ENCODE measurements at places on chromosomes 1 and 21.

DNA sequence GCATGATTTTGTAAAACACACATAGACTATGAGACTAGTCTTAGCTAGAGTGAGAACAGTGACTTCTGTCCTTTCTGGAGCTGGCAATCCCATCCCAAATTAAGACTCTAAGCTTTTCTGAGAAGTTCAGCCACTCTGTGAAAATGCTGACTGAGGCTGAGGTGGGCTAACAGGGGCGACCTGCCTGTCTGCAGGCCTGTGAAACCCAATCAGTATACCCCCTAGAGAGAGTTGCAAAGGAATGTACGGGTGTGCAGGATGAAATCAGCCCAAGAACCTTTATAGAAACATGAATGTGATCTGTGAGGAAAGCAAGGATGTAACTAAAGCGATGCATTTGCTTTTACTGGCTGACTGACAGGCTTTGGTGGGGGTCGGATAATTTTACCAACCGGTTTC, 16.0 kb upstream of the TBX15 start:
- no peak overlapping the region for H3K4me3 ChIP-seq
- H3K27me3 ChIP-seq = peaks cover 68% of the 10 kb centered on the region
- DNase-seq = no peak
- peaks cover 36% of the 10 kb centered on the region for H3K4me1 ChIP-seq

DNA sequence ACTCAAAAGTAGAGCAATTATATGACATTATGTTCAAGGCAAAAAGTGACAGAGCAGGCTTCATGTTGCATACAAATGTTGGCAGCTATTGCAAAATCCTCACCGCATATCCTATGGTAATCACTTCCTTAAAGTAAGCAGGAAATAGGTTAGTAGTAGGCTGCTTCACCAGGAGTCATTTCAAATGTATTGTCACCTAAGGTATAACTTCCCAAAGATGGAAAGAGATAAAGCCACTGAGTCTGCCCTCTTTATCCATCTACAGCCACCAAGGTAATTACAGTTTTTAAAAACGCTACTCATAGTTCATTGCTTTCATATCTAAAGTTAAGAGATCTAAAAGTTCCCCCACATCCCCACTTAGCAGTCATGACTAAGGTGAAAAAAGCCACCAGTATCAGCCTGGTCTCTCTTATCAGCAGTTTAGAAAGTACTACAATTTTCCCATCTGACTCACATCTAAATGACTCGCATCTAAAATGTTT, 31.6 kb upstream of the UBE2U start:
- no peak overlapping the region for H3K27ac ChIP-seq
- no peak overlapping the region for H3K4me3 ChIP-seq
- no peaks in the 10 kb centered on the region for H3K36me3 ChIP-seq

GRCh38 chr1:73736125-73736524, 461.9 kb downstream of the LRRIQ3 start:
- no peaks in the 10 kb centered on the region for H3K27me3 ChIP-seq
- H3K4me1 ChIP-seq = no peaks in the 10 kb centered on the region
- H3K4me3 ChIP-seq = no peak overlapping the region
- H3K27ac ChIP-seq = no peak overlapping the region
- DNase-seq = no peak
- H3K36me3 ChIP-seq = no peaks in the 10 kb centered on the region

DNA sequence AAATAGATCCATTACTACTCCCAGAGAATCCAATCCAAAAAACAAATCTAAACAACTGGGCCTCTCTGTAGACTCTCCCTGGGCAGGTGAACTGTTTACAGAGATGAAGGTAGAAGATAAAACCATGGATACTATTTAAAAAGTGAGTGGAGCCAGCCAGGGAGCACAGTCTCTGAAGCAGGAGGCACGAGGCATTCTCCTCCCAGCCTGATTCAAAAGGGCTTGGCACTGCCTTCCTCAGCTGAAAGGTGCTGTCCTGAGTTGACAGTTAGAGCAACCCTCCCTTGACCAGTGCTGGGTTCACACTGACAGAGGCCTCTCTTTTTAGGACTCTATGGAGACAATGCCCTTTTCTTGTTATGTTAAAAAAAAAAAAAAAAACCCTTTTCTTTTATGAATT, 36.8 kb downstream of the HENMT1 start:
- no peaks in the 10 kb centered on the region for H3K27me3 ChIP-seq
- no peak for DNase-seq
- no peaks in the 10 kb centered on the region for H3K36me3 ChIP-seq
- H3K4me3 ChIP-seq = no peak overlapping the region
- peaks cover 33% of the 10 kb centered on the region for H3K4me1 ChIP-seq

- no peak overlapping the region for H3K4me3 ChIP-seq
- H3K36me3 ChIP-seq = no peaks in the 10 kb centered on the region
- peaks cover 79% of the 10 kb centered on the region for H3K4me1 ChIP-seq
- no peak for DNase-seq
- H3K27ac ChIP-seq = peak overlapping the region; percentile 42
Measured at GRCh38 chr21:37452227-37452626, 85.7 kb downstream of the DYRK1A start.

GRCh38 chr1:24514946-24515345, 12.3 kb downstream of the RCAN3 start:
- no peaks in the 10 kb centered on the region for H3K27me3 ChIP-seq
- DNase-seq = no peak
- no peaks in the 10 kb centered on the region for H3K36me3 ChIP-seq
- no peak overlapping the region for H3K4me3 ChIP-seq
- no peak overlapping the region for H3K27ac ChIP-seq

DNA sequence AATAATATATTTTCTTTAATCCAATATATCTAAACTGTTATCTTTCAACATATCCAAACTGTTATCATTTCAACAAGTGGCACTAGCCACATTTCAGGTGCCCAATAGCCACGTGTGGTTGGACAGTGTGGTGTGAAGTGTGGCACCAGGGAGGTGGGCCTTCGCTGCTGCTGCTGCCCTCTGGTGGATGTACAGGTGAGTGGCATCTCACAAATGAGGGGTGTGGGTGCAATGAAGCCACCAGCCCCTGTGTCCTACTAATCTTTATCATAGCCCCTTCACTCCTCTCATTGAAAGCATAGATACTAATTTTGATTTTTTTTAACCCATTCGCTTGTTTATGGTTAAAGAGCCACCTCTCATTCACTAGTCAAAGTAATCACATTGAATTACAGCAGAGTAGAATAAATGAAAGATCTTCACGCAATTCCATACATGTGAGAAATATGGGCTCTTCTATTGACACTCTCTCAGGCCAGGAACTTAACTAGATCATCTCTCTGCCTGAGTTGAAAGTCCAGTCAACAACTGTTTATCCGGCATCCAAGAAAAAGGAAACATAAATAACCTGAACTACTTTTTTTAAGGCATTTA, 499.2 kb downstream of the OMA1 start:
- no peak for DNase-seq
- no peak overlapping the region for H3K4me3 ChIP-seq
- no peaks in the 10 kb centered on the region for H3K36me3 ChIP-seq
- H3K27ac ChIP-seq = no peak overlapping the region
- no peaks in the 10 kb centered on the region for H3K4me1 ChIP-seq

DNA sequence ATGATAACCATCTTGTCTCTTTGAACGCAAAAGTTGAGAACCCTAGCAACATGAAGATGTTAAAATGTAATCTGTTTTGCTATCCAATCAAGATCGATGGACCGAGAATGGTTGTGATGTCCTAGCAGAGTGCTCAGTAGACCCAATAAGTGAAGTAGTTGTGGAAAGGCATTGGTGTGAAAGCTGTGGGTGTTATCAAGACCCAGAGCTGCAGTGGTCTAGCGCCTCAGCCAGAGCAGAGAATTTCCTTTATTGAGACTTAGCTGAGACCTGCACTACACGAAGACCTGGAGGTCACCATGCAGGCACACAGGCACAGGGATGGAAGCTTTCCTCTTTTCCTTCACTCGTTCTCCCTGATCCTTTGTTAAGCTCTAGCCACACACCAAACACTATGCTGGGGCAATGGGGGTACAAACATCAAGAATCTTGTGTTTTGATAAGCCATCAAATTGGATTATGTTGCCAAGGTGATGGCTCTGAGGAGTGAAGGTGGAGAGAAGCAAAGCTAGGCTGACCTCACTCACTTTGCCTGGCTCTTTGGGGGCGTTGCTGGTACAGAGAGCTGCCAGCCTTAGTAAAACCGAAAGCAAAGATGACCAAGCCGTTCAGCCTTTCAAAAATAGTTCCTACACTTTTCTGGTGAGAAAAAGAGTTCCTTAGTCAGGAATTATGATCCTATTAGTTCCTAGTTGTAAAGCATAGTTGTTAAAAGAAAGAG, 24.1 kb downstream of the METTL13 start:
- H3K27me3 ChIP-seq = no peaks in the 10 kb centered on the region
- peaks cover 4% of the 10 kb centered on the region for H3K4me1 ChIP-seq
- H3K4me3 ChIP-seq = no peak overlapping the region
- H3K27ac ChIP-seq = no peak overlapping the region

- no peaks in the 10 kb centered on the region for H3K36me3 ChIP-seq
- H3K4me3 ChIP-seq = no peak overlapping the region
- no peak for DNase-seq
- no peaks in the 10 kb centered on the region for H3K4me1 ChIP-seq
Measured at GRCh38 chr1:55957276-55957675, 622.1 kb downstream of the PLPP3 start.

DNA sequence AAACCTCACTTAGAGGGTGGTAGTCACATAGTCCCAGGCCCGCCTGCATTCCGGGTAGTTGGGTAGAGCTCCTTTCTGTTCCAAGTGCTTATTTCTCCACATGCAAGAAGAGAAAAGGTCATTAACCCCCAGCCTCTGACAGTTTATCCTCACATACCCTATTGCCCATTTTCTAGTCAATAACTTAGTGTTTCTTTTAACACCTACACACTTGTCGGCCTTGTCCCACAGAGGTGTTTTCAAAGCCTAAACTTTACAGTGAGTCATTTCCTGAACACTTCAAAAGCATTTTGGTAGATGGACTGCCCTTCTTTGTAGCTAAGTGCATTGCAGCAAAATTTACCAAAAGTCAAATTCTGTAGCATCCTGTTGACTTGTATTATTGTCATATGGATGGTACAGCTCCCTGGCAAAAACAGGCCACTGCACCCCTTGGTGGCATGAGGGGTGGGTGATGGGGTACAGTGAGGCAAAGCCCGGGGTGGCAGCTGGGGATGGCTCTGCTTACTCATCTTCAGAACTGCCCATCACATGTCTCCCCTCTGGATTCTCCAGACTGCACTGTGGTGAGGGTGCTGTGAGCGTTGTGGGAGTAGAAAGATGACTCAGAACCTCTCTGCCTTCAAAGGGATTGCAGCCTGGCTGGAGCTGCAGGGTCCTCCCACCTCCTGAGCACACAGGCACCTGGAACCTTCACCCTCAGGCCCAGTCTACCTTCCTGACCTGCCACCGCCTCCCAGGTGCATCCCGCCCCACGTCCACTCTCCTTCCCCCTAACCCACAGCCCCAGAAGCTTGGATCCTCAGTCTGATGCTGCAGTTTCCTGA, 45.8 kb upstream of the DMRTB1 start:
- no peak for DNase-seq
- H3K27ac ChIP-seq = no peak overlapping the region
- no peaks in the 10 kb centered on the region for H3K36me3 ChIP-seq
- H3K27me3 ChIP-seq = peaks cover 15% of the 10 kb centered on the region

GRCh38 chr1:98299313-98299712, 362.2 kb upstream of the SNX7 start:
- H3K27me3 ChIP-seq = no peaks in the 10 kb centered on the region
- H3K4me3 ChIP-seq = no peak overlapping the region
- DNase-seq = no peak
- H3K36me3 ChIP-seq = no peaks in the 10 kb centered on the region

- H3K27me3 ChIP-seq = no peaks in the 10 kb centered on the region
- DNase-seq = no peak
- H3K27ac ChIP-seq = no peak overlapping the region
- no peaks in the 10 kb centered on the region for H3K4me1 ChIP-seq
Measured at GRCh38 chr1:84452436-84452835, 26.6 kb upstream of the RPF1 start.

DNA sequence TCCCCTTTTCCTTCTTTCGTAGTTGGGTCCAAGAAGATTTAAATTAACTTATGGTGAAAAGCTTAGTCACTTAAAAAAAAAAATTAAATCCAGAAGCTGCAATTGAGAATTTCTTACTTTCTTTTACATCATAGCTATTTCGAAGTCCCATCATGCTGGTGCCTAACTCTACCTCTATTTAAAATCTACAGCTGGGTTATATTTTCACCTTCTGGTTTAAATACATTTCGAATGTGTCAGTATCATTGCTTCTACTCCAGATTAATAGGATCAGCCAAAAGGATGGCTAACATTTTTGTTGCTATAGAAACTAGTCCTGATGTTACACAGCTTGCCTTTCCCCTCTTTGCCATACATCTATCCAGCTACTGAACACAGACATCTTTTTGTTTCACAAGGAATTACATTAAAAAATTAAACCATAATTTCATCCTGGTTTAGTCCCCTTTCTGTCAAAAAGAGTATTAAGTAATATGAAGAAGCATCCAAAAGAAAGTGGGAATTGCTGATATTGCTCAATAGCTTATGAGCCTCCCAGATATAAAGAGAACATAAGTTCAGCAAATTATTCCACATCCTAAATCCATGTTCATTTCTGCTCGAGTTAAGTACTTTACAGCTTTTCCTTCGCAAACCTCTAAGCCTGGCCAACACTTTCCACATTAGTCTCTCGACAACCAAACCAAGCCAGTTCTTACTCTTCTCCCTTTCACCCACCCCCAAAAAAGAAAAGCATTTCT, 396.7 kb upstream of the DAB1 start:
- H3K27ac ChIP-seq = no peak overlapping the region
- no peaks in the 10 kb centered on the region for H3K36me3 ChIP-seq
- no peaks in the 10 kb centered on the region for H3K4me1 ChIP-seq
- no peak overlapping the region for H3K4me3 ChIP-seq
- no peak for DNase-seq
- no peaks in the 10 kb centered on the region for H3K27me3 ChIP-seq

GRCh38 chr1:12453400-12454343, 164.3 kb downstream of the DHRS3 start:
- no peak overlapping the region for H3K4me3 ChIP-seq
- H3K27ac ChIP-seq = peak overlapping the region; percentile 87
- DNase-seq = no peak
- no peaks in the 10 kb centered on the region for H3K27me3 ChIP-seq
- peaks cover 100% of the 10 kb centered on the region for H3K4me1 ChIP-seq

DNA sequence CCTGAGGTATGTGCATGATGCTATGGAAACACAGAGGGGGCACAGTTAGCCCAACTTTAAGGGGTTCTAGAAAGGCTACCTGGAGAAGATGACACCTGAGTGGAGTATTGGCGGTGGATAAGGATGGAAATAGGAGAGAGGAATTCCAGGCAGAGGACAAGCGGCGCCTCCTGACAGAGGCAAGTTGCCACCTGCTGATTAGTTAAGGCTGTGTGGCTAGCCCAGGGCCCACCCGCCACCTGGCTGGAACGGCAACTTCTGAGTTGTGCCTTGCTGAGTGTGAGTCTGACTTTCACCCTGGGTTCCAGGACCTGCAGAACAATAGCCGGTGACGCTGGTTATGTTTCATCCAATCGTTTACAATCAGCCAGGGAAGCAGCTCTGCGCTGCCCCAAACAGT, 126.9 kb upstream of the LMO4 start:
- H3K27ac ChIP-seq = no peak overlapping the region
- H3K4me3 ChIP-seq = no peak overlapping the region
- H3K27me3 ChIP-seq = no peaks in the 10 kb centered on the region
- peaks cover 6% of the 10 kb centered on the region for H3K4me1 ChIP-seq

GRCh38 chr1:93501399-93501798, 53.5 kb downstream of the FNBP1L start:
- H3K4me1 ChIP-seq = no peaks in the 10 kb centered on the region
- H3K36me3 ChIP-seq = no peaks in the 10 kb centered on the region
- DNase-seq = no peak
- no peaks in the 10 kb centered on the region for H3K27me3 ChIP-seq
- no peak overlapping the region for H3K4me3 ChIP-seq
- H3K27ac ChIP-seq = no peak overlapping the region

GRCh38 chr1:175717610-175718540, 25.5 kb downstream of the TNR start:
- peaks cover 22% of the 10 kb centered on the region for H3K27me3 ChIP-seq
- H3K4me1 ChIP-seq = no peaks in the 10 kb centered on the region
- DNase-seq = no peak
- H3K36me3 ChIP-seq = no peaks in the 10 kb centered on the region

Data from esophagus muscularis mucosa (tissue), 4 donors.